ENCODE measurements at places on chromosomes 1 and 21.

DNA sequence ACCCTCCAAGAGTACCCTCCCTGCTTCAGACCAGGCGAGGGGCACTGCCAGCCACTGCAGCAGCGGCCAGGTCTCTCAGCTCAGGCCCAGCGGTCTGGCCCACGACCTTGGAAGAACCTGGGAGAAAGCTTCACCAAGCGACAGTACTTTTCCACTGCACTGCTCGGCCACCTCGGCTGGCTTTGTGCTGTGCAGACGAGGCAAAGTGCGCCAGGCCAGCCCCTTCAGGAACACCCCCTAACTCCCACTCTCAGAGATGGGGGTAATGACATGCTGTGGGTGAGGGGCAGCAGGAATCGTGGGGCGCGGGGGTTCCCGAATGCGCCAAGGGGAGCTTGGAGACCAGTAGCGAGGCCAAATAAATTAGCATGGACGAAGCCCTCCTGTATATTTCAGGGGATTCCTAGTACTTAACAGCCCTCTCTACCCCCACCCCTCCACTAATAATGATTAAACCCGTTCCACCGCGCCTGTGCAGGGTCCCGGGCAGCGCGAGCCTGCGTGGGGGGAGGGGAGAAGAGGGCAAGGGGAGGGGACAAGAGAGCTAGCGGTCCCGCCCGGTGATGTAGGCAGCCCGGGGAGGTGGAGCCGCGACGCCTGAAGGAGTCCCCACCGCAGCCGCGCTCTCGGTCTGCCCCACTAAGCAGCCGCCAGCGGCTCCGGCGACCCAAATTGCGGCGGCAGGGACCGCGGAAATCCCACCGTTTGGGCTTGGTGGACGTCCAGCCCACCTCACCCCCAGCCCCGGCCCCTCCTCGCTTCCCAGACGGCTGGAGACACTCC lies at the start of gene FAM43B:
TSS of gene FAM43B (plus strand) at position 629 of the 783 bp plus-strand sequence. CDS start 401 bp downstream, outside the sequence.
- peaks cover 9% of the 10 kb centered on the region for H3K4me1 ChIP-seq
- DNase-seq, result peak; percentile 43
- H3K4me3 ChIP-seq, result peak within 1 kb of the TSS; percentile 70

DNA sequence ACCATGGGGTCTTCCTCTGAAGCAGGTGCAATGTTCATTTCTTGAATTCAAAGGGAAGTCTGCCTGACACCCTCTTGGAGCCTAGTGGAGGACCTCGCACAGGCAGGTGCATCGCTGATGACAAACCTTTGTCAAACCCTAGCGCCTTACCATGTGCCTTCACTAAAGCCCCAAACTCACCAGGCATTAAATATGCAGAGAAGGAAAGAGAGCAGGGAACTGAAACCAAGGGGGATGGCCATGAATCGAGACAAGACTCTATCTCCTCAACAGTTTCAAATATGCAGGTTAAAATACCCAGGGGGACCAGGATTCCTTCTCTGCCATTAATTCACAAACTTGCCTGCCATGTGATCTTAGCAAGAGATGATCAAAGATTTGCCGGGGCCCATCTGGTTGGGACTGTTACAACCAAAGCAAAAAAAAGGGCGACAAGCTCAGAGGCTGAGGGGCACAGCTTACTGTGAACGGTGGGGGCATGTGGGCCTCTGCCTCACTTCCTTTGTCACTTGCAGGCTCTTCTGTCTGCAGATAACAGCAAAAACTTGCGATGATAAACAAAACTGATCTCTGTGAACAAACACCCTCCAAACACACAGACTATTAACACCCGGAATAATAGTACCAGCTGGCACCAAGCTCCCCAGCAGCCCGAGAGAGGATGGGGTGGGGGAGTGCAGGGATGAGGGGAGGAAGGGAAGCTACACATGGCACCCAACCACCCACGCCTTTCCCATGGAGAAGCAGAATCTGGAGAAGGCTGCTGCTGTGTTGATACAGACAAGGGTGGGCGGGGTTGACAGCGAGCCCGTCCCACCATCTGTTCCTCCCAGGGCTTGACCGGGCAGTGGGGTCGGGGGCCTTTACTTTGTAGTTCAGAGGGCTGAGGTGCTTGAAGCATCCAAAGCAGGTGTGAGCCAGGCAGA lies 33.9 kb downstream of the TMEM63A start:
- DNase-seq, result no peak
- H3K27me3 ChIP-seq, result no peaks in the 10 kb centered on the region
- peaks cover 31% of the 10 kb centered on the region for H3K36me3 ChIP-seq
- H3K4me1 ChIP-seq, result peaks cover 14% of the 10 kb centered on the region
- H3K27ac ChIP-seq, result peak overlapping the region; percentile 16

DNA sequence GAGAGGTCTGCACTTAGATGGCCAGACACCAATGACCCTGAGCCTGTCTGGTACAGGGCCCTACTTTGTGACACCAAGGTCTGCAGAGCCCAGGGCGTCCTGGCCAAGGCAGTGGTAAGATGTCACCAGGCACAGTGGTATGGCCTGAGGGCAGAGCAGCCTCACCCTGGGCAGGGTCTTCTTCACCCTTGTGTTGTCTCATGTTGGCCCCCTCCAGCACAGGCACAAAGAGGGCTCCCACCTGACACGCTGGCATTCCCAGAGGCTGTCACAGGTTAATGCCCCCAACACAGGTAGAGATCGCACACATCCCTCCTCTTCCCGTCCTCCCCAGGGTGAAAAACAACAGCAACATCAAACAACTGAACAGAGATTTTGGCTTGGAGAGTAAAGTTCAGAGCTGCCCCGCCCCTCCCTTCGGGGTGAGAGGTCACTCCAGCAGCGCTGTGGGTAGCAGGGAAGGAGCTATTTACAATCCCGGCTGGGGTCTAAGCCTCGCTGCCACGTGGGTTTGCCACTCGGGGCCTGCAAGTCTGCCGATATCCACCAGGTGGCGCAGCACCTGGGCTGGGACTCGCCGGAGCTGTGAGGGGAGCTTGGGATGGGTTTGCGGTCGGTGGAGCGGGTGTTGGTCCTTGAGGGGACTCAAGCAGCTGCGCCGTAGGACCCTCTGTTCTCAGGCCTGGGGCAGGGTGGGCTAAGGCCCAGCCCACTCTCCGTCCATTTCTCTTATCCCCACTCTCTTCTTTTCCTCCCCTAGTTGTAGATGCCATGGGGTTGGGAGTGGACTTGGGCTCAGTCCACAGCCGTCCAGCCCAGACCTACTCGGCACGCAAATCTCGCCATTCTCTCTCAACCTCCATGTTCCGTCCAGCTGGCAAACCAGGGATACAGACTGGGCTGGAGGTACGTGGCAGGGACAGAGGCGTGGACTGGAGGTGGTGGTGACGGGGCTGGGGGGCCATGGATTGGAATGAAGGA lies 12.7 kb downstream of the EFNA3 start:
- H3K27me3 ChIP-seq, result no peaks in the 10 kb centered on the region
- no peak overlapping the region for H3K4me3 ChIP-seq
- H3K4me1 ChIP-seq, result peaks cover 33% of the 10 kb centered on the region
- no peak overlapping the region for H3K27ac ChIP-seq
- DNase-seq, result peak; percentile 69
- no peaks in the 10 kb centered on the region for H3K36me3 ChIP-seq

- no peak for DNase-seq
- no peaks in the 10 kb centered on the region for H3K27me3 ChIP-seq
- H3K4me3 ChIP-seq, result peak overlapping the region; percentile 82
- peaks cover 47% of the 10 kb centered on the region for H3K4me1 ChIP-seq
- H3K27ac ChIP-seq, result peak overlapping the region; percentile 85
These were observed 930 bp downstream of the CDC14A start for GRCh38 chr1:100353071-100353801.

GRCh38 chr1:232841823-232842565 lies 36.8 kb downstream of the MAP10 start:
- H3K4me3 ChIP-seq, result no peak overlapping the region
- H3K27ac ChIP-seq, result no peak overlapping the region
- DNase-seq, result no peak
- no peaks in the 10 kb centered on the region for H3K27me3 ChIP-seq
- H3K36me3 ChIP-seq, result peaks cover 3% of the 10 kb centered on the region
